ENCODE measurements at places on chromosomes 7 and 10. TPM values are rescaled to one million over a fixed set of nuclear protein-coding genes. Genes with fewer than 3 reads are reported as not detected.

GRCh38 chr7:80128918-80129317 lies 5.7 kb upstream of the GNAI1 start:
- no peak for DNase-seq

DNA sequence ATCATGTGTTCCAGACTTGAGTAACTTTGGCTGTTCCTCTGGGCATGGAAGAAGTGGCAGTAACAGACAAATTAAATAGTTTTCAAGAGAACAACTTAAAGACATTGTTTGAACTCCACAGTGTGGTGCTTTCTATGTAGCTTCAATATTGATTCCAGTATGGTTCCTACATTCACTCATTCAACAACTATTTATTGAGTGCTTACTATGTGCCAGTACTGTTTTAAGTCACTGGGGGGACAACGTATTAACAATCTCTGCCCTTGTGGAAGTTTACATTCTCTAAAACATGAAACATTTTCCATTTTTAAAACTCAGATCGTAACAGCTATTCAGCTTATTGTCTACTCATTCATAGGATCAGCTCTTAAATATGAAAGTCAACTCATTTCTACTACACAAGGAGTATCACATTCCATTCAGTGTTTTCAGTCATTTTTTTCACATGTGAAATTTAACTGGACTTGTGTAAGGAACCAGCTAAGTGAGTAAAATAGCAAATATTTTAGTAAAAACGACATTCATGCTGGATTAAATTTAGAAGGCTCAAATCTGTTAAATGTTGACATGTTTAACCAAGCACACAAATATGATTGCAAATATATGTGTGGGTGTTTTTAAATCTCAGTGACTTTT lies 13.6 kb upstream of the CUBN start:
- DNase-seq = no peak

DNA sequence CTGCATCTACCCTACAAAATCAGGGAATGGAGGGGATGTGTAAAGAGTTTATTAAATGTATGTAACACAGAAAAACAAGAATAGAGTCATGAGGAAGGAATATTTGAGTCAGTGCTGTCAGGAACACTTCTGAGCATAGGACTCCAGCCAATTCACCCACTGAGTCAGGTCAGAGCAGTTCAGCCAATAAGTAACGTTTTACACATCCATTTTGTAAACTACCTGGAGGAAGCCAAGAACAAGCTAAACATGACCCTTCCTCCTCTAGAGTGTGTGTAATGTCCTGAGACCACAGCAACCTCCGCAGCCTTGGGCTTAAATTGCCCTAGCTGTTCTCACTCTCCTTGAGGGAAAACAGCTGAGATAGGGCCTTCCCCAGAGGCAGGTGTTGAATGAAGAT lies 691.5 kb upstream of the LRRN3 start:
- DNase-seq = no peak

DNA sequence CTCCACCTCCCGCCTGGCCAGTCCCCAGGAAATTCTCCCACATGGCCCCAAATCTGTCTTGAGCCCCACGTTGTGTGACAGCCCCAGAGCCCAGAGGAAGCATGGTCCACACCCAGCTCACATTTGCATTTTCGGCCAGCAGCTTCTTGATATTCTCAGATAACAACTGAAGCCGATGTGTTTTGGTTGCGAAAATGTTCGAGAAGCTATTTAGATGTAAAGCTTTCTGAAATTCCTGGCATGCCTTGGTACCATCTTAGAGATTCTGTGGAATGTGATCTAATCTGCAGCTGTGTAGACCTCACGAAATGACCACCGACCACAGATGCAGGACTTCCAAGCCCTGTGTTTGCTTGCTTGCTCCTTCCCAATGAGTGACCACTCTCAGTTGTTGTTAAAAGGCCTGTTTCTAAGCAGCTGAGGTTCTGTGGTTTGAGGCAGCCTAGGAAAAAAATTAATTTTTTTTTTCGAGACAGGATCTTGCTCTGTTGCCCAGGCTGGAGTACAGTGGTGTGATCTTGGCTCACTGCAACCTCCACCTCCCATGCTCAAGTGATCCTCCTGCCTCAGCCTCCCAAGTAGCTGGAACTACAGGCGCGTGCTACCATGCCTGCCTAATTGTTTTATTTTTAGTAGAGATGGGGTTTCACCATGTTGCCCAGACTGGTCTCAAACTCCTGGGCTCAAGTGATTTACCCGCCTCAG lies 8.8 kb downstream of the SLC4A2 start:
- DNase-seq = no peak

DNA sequence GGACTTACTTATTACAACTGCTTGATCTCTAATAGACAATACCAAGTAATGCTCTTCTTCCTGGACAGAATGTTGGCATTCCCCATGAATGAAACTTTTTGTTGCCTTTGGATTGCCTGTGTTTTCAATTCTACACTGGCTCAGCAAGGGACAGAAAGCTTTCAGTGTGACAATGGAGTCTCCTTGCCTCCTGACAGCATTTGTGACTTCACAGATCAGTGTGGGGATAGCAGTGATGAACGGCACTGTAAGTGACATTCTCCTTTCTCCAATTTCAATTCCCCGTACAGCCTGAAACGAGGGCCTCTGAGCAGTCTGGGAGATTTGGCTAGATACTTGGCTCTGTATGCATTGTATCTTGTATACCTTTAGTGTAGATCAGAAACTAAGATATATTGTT lies 290 bp downstream of the MALRD1 start:
- DNase-seq = no peak

DNA sequence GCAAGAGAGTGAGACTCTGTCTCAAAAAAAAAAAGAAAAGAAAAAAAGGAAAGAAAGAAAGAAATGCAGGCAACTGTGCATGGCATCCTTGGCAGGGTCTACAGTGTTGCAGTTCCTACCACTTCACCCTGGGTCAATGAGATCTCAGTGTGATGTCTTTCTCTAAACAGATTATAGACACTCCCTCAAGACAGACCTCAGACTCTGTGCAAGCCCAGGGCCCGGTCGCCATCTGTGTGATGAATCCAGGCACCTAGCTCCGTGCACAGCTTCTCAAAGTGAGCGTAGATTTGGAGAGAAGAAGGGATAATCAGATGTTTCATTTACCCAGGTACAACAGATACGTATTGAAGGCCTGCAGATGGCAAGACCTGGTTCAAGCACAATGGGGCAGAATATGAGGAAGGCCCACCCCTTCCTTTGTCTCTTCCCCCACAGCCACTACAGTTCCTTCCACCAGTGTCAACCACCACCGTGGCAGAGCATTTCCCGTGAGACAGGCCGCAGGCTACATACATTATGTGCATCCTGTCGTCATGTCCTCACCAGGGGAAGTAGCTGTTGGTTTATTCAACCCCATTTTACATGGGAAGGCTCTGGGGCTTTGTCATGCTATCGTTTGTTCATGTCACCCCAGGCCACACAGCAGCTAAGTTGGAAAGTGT lies 471.7 kb upstream of the GALNT17 start:
- DNase-seq = peak; percentile 24

- DNase-seq = no peak
Measured at GRCh38 chr10:44628921-44629320, 244.0 kb upstream of the CXCL12 start.

ERVW-1 gene
- total RNA-seq = not detected

THSD7A gene
- total RNA-seq = not detected

OR9A2 gene
- total RNA-seq = not detected

Measured in activated CD4-positive, alpha-beta T cell treated with anti-CD3 and anti-CD28 coated beads for 36 hours (primary cell).